ENCODE measurements at places on chromosomes 12 and 14.
A peak's percentile ranks its signal among the peaks of the same experiment; 100 is the strongest.

- DNase-seq: no peak
Measured at GRCh38 chr14:71856199-71856919, 75.9 kb upstream of the RGS6 start.

- DNase-seq: no peak
Measured at GRCh38 chr12:80271780-80272179, 172.3 kb upstream of the PTPRQ start.

DNA sequence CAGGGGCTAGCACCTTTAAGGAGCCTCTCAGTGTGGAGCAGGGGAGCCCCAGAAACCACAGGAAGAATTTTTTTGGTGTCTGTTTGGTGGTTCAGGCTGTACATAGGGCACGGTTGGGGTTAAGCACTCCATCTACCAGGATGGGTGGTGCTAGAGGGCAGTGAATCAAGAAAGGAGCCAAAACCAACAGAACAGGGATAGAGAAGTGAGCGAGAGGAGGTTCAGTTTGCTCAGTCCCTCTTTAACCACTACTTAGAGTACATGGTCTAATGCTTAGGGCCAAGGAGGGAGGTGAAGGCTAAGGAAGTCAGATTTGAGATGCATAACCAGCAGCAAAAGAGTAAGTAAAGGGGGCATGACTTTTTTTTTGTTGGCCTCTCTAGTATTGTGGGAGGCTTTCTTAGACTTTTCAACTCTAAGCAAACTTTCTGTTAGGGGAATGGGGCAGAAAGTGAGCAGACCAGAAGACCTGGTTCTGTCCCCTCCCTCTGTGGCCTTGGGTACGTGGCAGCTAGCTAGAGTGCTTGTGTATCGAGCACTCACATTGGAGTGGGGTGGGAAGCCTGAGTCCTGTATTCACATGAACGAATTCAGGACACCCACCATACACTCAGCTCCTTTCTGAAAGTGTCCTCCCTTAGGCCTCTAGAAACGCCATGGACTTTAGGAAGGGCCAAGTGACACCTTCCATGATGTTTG is 6.6 kb upstream of the NPFF start:
- DNase-seq: no peak

DNA sequence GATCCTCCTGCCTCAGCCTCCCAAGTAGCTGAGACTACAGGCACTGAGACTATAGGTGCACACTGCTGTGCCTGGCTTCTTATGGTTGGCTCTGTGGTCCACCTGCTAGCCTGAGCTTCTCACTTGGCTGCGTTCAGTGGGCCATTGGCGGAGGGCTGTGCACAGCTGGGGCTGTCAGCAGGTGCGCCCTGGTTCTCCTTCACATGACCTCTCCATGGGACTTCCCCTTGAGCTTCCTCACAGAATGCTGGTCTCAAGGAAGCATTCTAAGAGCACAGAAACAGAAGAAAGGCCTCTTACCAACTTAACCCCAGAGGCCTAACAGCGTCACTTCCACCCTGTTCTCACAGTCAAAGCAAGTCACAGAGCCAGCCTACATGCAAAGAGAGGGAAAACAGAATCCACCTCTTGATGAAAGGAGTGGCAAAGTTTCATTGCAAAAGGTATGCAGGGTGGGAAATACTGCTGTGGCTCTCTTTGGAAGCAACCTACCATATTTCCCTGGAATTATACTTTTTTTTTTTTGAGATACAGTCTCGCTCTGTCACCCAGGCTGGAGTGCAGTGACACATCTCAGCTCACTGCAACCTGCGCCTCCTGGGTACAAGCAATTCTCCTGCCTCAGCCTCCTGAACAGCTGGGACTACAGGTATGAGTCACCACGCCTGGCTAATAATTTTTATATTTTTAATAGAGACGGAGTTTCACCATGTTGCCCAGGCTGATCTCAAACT is 9.3 kb downstream of the RILPL2 start:
- DNase-seq: peak; percentile 36

Measured in hematopoietic multipotent progenitor cell (in vitro differentiated cells).